Fibroblast of skin of left quadriceps (primary cell): ENCODE measurements at places on chromosomes 3 and 15.

DNA sequence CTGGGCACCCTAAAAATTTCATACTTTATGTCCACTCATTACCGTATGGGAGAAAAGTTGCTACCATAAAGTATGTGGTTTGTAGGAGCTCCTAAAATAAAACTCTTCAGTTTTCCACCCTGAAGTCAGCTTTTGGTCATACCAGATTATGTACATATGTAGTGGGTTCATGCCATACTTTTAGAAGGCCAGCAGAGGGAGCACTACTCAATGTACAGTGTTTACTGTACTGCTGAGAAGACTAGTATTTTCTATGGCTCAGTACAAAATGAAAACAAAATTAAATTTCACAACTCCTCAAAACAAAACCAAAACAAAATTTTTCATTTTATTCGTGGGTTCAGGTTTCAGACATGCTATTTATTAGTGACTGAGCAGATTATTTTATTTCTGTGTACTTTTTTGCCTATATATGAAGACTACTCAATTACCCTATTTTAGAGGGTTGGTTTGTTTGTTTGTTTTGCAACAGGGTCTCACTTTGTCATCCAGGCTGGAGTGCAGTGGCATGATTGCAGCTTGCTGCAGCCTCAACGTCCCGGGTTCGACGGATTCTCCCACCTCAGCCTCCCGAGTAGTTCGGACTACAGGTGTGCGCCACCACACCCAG is 24.3 kb downstream of the NXPE3 start:
- DNase-seq = no peak

GRCh38 chr3:123090728-123091531 is 24.1 kb downstream of the PDIA5 start:
- no peak for DNase-seq

DNA sequence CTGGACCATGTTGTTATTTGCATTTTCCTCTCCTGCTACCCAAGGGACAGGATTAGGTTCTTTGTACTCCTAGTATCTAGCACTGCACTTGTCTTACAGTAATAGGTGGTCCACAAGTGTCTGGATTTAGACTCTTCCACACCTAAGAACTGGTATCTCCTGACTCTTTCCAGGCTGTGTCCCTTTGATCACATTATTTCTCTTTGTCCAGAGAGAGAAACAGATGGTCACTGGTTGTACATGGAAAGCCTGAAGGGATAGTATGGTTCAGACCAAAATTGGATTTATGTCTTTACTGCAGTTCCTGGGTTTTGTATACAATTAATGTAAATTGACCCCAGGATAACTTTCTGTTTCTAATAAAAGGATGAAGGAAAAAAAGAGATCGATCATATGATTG is 64.0 kb downstream of the PDE8A start:
- no peak for DNase-seq

- no peak for DNase-seq
Observed at GRCh38 chr15:78997981-78998499, 53.2 kb upstream of the CTSH start.

GRCh38 chr15:81492331-81492968 is 118.4 kb upstream of the TMC3 start:
- no peak for DNase-seq

GRCh38 chr3:42763021-42763420 is 10.0 kb downstream of the CCDC13 start:
- DNase-seq = no peak

- no peak for DNase-seq
Observed at GRCh38 chr15:45242289-45242688, 9.7 kb upstream of the SLC28A2 start.

- DNase-seq = no peak
Observed at GRCh38 chr3:195705081-195705991, 15.4 kb upstream of the MUC20 start.

DNA sequence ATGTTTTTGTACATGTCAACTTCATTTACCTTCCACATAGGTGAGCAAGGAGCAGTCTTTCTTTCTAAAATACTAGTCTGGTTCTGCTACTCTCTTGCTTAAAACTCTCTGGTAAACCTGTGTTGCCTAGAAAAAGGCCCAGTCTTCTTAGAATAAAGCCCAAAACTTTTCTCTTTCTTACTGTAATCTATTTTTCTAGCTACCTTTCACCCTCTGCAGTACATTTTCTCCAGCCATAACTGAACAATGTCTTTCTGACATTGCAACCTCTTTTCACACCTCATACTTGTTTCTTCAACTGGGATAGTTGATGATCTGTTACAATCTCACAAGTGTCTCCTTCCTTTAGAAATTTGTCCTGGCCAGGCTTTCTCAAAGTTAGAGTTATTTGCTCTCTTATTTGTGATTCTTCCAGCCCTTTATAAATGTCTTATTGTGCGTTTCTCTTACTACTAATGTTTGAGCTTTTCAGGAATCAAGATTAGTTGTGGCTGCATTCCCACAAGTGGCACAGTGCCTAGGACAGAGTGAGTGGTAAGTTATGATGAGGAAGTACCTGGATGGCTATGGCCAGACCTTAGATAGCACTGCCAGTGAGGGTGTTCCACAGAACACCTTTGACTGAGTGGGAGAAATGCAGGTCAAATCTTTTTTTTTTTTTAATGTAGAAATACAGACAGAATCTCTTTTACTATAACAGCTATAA is 313.4 kb upstream of the SATB1 start:
- DNase-seq = no peak

GRCh38 chr15:69035205-69035917 is 20.9 kb downstream of the NOX5 start:
- DNase-seq = no peak

- no peak for DNase-seq
Observed at GRCh38 chr3:133570937-133571320, 2.6 kb upstream of the CDV3 start.

GRCh38 chr3:54863366-54863765 is 64.5 kb downstream of the LRTM1 start:
- DNase-seq = no peak

GRCh38 chr15:87704276-87704675 is 552.3 kb downstream of the NTRK3 start:
- no peak for DNase-seq

DNA sequence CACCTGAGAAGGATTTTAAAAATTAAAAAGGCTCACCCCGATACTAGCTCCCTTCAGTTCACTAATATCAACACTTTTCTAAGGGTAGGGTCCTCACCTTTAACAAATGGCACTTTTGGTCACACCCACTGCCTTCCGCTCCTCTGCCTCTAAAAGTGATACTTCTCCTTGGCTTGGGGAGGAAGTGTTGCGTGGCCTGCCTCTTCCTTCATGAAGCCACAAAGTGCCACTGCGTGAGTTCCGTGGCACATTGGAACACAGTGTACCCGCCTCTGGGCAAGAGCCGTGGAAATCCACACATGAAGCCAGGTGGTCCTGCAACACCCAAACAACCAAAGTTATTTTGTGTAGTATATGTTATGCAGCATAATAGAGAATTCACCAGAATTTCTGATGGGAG is 3.9 kb downstream of the B4GALT4 start:
- DNase-seq = no peak

GRCh38 chr15:28116521-28117431 is 17.7 kb upstream of the OCA2 start:
- DNase-seq = no peak

DNA sequence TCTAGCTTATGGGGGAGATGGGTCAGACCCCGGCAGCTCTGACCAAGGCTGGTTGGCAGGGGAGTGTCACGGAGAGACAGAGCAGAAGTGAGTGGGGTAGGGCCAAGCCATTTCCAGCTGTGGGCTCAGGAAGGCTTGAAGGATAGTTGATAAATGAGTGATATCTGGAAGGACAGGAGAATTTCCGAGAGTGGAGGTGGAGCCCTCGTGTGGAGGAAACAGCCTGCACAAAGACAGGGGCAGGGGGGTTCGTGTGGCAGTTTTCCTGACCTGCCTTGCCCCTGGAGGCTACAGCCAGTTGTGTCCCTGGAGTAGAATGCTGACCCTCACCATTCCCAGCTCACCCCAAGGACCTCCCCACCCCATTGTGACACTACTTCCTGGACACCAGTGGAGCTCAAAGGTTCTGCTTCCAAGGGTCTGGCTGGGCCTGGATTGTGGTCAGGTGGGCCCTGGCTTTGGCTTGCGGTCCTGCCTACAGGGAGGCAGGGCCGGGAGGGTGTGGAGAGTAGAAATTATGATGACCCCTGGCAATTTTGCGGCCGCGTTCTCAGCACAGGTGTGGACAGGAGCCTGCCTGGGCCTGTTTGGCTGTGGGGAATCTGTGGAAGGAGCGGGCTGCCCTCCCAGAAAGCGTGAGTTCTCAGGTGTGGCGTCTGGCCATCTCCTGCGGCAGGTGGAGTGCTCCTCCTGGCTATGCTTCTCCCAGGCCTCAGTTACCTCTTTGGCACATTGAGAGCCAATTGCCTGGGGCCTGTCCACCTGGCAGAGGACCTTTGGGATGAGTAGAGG is at the start of gene SLC22A14:
TSS of gene SLC22A14 (plus strand) at position 400 of the 792 bp plus-strand sequence. CDS start 23,733 bp downstream, outside the sequence.
- DNase-seq = no peak

- DNase-seq = no peak
Observed at GRCh38 chr3:196691386-196691785, 20.7 kb downstream of the CEP19 start.

DNA sequence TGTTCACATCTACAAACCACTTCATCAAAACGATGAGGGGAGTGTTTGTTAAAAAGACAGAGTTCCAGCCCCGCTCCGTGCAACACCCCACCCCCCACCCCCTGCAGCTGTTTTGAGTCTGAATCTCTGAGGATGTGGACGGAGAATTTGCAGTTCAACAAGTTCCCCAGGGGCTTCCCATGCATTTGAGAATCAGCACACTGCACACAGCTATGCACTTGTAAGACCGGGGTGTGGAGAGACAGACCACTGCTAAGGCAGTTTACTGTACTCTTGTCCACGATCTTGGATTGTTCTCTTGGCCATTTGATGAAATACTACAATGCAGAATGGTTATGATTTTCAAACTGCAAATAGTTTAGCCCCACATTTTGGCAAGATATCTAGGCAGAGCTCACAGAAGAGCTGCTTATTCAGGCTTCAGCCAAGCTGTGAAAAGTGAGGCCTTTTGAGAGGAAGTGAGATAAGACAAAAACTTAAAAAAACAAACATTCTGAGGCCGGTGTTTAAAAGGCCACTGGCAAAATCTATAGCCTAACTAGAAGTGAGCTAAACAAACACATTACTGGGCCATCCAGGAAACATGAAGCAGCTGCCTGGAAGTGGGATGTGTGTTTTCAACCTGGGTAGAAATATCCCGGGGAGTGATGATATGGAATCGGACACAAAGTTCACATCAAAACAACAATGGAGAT is 308.2 kb upstream of the ADAMTS9 start:
- no peak for DNase-seq

DNA sequence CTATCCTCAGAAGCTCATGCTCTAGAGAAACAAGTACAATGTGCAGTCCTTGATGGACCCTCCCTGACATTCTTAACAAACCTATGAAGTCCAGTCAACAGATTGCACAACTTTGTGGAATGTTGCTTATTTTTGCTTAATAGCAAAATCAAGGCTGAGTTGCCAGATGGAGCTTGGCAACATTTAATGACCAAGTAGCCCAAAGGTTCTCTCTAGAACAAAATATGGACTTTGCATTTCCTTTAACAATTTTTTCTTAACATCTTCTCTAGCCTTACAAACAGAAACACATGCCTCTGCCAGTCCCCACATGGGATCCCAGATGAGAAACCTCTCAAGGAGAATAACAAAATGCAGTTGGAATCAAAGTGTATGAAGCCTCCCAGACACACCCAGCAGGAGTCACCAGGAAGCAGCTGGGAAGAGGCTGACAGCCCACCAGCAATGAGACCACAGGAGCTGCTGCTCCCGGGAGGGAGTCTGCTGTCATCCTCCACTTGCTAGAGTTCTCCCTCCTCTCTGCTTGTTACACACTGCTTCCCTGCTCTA is 422.5 kb upstream of the CDIN1 start:
- DNase-seq = peak; percentile 37

DNA sequence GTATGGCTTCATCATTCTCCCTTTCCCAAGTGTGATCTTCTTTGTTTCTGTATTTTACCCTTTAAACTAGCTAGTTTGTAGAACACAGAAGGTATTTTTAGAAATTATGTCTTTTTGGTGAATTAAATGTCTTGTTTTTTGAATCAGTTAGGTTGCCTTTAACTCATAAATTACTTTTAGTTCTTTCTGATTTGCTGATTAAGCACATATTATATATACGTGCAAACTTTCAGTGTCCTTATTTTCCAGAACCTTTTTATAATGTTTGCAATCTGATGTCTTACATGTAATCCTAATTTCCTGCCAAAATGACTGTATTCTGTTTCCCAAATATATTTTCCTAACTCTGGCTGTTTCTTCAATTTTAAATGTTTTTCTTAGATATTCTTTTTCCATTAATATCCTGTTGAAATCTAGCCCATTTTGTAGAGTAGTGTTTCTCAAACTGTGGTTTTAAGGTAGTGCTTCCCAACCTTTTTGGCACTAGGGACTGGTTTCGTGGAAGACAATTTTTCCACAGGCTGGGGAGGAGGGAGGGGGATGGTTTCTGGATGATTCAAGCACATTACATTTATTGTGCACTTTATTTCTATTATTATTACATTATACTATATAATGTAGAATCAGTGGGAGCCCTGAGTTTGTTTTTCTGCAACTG is 51.8 kb downstream of the CHD2 start:
- DNase-seq = no peak

- DNase-seq = no peak
Observed at GRCh38 chr15:56225520-56225919, 18.2 kb downstream of the RFX7 start.

DNA sequence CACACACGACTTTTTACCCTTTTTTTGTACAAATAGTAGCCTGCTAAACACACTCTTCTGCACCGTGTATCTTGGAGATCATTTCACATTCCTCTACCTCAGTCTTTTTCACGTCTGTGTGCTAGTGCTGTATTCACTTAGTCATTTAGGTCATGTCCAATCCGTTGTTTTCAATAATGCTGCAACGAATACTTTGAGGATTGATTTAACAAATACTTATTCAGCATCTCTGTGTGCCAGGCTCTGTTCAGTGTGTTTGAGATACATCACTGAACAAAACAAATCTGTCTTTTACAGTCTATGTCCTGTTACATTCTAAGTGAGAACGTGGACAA is 882 bp downstream of the JMJD7 start:
- no peak for DNase-seq

DNA sequence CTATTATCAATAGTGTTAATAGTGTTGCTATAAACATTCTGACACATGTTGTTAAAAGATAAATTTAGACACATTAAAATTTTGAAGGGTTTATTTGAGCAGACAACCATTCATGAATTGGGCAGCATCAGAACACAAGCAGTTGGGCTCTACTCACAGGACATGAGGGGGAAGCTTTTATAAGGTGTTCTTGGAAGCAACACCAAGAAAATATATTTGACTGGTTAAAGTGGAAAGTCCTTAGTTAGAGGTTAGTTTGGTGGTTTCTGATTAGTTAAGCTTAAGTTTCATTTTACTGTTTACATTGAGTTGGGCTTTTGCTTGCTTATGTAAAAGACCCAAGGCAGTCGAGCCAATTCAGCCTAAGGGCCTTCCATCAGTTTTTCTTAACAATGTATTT is 220.7 kb downstream of the CD47 start:
- no peak for DNase-seq

GRCh38 chr15:71748293-71748718 is 62.0 kb upstream of the NR2E3 start:
- DNase-seq = no peak

- DNase-seq = no peak
Observed at GRCh38 chr15:28014623-28015200, 84.4 kb downstream of the OCA2 start.

- no peak for DNase-seq
Observed at GRCh38 chr3:160225176-160226025, at the start of gene C3orf80. Gene C3orf80 (plus strand): TSS chr3:160225422. CDS start chr3:160225636, 214 bp downstream.

GRCh38 chr3:101509811-101510210 is 3.2 kb downstream of the SENP7 start:
- peak; percentile 59 for DNase-seq

GRCh38 chr3:16399473-16399872 is 114.0 kb downstream of the RFTN1 start:
- no peak for DNase-seq

- DNase-seq = no peak
Observed at GRCh38 chr15:27847775-27848710, 251.1 kb downstream of the OCA2 start.
